Stimulated activated CD8-positive, alpha-beta memory T cell treated with anti-CD3 and anti-CD28 coated beads, Interleukin-4, amount 100 ng/mL, for 4 hours (primary cell): ENCODE measurements at places on chromosomes 7 and 10.

GRCh38 chr7:35032166-35032565 lies 5.1 kb downstream of the DPY19L1 start:
- DNase-seq: no peak

DNA sequence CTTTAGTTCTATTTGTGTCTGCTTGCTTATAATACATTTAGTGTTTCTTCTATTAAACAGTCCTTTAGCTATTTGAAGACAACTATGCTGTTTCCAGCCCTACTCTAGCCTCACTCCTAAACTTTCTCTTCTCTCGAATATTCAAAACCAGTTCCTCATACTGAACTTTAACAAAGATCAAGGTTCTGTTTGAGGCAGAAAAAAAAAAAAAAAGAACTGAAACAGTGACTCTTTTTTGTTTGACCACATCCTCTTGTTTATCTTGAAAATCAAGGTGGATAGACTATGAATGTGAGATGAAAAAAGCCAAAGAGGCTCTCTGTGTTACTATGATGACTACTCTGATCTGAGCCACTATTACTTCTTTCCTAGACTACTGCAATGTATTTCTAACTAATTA lies 154.3 kb downstream of the ZNF365 start:
- no peak for DNase-seq

DNA sequence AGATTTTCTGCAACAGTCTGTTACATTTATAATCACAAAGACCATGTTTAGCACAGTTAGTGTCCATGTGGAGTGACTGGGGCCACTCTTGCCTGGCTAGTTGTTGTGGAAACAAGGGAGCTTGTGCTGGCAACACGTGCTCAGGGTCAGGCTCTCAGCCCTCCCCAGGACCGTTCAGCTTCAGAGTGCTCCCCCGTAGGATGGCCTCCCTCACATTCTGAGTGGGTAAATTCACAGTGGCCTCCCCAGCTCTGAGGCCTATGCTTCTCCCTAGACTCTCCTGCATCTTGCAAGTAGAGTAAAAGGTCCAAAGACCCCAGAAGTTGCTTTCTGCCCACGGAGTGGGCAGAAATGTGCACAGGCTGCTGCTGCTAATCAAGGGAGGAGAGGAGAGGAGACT lies 122.3 kb downstream of the ADCY1 start:
- no peak for DNase-seq

DNA sequence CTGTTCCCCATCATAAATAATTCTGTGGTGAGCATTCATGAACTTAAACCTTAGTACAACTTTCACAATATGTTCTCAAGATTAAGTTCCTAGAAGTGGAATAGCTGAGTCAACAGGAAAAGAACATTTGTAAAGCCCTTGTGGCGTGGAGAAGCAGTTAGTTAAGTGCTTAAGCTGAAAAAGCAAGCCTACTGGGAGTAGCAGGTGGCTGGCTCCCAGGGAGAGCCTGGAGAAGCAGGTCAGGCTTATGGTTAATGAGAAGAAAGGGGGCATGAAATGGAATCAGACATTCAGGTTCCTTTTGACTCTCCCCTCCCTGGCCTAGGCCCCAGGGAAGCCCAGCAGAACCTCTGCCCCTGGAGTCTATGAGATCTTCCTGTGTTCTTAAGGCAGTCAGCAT lies 35.3 kb downstream of the VSTM4 start:
- no peak for DNase-seq

GRCh38 chr10:132729810-132730572 lies 56.0 kb downstream of the NKX6-2 start:
- no peak for DNase-seq

- no peak for DNase-seq
Measured at GRCh38 chr10:97780841-97781617, 9.2 kb upstream of the SFRP5 start.

DNA sequence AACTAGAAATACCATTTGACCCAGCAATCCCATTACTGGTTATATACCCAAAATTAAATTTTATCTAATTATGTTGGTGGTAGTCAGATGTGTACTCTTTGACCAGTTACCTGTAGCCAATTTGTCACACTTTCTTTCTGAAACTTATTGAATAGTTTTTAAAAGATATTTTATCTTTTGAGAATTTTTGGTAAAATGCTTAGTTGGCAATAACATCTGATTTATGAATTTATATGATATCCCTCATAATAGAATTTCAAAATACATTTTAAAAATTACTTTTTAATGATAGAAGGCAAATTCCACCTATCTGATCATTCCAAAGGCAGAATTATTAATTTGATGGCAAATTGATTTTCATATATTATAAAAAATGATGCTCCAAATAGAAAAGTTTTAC lies 569.3 kb downstream of the ATRNL1 start:
- no peak for DNase-seq

- DNase-seq: no peak
Measured at GRCh38 chr10:36354633-36355032, 712.5 kb upstream of the FZD8 start.

DNA sequence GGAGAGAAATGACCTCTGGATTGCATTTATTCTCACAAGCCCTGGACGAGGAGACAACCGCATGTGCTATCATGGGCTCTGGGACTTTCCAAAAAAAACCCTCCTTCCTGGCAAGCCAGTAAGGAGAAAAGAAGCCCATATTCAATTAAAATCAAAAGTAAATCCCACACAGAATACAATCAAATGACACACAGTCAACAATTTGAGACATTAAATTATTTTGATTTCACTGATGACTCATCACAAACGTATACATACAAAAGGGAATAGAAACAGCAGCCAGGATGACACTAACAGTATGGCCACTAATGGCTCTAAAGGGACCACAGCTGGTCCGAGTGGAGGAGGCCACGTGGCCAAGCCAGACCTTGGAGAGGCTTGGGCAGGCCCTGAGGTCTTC lies 24.9 kb downstream of the LRRC20 start:
- DNase-seq: no peak

GRCh38 chr7:91424371-91424770 lies 160.1 kb downstream of the FZD1 start:
- no peak for DNase-seq

- no peak for DNase-seq
Measured at GRCh38 chr10:58920655-58921003, 255.8 kb upstream of the PHYHIPL start.

DNA sequence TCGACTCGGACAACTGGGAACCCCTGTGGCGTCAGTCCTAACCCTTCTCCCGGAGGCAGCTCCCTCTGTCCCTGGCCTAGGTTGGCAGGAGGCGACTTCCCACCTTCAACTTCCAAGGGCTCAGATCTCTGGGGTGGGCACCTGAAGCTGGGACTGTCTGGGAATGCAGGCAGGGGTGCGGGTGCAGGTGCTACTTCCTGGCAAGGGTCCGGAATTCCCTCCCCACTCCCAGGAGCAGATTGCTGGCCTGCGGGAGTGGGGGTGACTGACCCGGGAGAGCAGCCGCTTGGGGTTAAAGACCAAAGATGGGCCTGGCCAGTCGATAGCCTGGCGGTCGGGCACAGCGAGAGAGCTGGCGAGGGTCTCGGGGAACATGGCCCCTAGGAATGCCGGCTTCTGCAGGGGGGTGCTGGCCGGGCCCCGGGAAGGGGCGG lies 387 bp downstream of the EPHA1 start:
- no peak for DNase-seq

DNA sequence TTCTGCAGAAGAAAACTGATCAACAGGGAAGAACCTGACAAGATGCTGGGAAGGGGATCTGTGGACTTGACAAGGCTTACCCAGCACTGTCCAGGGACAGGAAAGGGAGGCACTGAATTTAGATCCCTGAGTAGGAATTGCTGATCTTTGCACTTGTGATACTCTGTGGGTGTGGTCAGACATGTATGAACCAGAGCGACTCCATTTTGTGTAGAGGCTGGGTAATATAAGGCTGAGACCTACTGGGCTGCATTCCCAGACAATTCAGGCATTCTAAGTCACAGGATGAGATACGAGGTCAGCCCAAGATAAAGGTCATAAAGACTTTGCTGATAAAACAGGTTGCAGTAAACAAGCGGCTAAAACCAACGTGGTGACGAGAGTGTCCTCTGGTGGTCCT lies 60.7 kb downstream of the CCDC3 start:
- DNase-seq: no peak

GRCh38 chr10:16788125-16788524 lies 29.1 kb downstream of the RSU1 start:
- DNase-seq: no peak
